ENCODE measurements at places on chromosomes 2 and 18.
A peak's percentile ranks its signal among the peaks of the same experiment; 100 is the strongest.

DNA sequence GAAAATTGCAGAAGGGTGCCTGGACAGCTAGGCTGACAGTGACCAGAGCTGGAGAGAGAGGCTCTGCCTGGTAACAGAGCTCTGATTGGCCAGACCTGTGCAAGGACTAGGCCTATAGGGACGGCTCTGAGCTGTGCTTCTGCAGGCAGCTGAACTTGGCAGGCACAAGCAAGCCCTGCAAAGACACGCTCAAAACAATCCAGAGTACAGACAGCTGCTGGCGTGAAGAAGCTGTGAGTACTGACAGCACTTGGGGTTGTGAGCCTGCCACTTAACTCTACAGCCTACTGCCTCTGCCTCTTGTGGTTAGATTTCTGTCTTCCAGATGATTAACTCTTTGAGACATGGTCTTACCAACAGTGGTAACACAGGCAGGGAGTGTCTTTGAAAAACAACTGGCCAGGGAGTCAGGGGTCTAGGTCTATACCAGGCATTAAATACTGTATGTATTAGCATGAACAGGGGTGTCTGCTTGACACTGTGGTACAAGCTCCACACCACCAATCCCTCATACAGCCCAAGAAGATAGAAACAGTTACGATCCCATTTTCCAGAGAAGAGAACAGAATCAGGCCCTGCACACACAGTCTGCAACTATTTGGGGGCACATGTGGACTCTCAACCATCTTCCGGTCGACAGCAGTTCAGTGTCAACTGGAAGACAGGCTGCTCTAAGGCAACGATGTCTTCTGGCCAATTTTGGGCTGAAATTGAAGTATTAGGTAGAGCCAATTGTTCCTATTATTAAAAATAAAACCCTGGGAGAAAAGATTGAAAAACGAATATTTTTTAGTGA is 568.4 kb downstream of the TNS1 start:
- peak; percentile 95 for DNase-seq

GRCh38 chr2:120945832-120946499 is 210.3 kb downstream of the GLI2 start:
- DNase-seq, result no peak

GRCh38 chr2:556485-556884 is 120.7 kb downstream of the TMEM18 start:
- no peak for DNase-seq

GRCh38 chr18:29361843-29362242 is 1184.9 kb upstream of the CDH2 start:
- DNase-seq, result no peak

GRCh38 chr2:233972941-233973575 is 55.9 kb downstream of the TRPM8 start:
- no peak for DNase-seq

- no peak for DNase-seq
Observed at GRCh38 chr2:72077702-72078169, 69.9 kb downstream of the CYP26B1 start.

DNA sequence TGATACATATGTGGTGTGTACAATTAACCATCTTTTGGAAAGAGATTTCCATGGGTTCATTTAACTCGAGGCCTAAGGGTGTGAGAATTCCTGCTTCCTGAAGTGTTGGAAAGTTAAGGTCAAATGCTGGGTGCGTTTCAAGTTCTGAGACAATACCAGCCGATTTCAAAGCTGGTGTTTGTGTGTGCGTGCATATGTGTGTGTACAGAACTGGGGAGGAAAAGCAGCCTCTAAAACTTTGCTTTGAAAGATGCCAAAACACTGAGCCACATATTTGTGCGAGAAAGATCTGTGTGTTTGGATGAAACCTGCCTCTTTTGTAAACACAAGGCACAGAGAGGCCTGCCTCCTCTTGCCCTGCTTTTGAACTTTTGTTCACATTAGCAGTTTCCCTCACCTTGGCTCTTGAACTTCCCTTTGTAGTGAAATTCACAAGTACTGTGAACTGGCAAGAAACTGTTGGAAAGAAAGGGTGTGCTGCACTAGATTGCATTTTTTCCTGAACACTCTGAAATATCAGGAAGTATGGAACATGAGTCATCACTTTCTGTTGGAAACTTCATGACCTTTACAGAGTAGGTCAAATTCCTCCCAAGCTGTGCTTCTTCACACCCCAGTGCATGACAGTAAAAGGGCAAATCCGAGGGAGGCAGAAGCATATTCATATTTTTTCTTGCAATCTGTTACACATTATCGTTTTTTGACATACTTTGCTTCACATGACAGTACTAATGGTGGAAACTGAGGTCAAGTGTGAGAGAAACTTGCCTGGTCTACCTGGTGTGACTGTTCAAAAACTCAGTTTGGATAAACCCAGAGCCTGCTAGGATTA is 20.0 kb upstream of the CAVIN2 start:
- peak; percentile 87 for DNase-seq

GRCh38 chr2:187541086-187542085 is 12.8 kb downstream of the TFPI start:
- peak; percentile 94 for DNase-seq

- DNase-seq, result no peak
Observed at GRCh38 chr2:188278388-188279092, 13.1 kb upstream of the GULP1 start.

- no peak for DNase-seq
Observed at GRCh38 chr2:11420190-11420589, 45.8 kb downstream of the E2F6 start.

DNA sequence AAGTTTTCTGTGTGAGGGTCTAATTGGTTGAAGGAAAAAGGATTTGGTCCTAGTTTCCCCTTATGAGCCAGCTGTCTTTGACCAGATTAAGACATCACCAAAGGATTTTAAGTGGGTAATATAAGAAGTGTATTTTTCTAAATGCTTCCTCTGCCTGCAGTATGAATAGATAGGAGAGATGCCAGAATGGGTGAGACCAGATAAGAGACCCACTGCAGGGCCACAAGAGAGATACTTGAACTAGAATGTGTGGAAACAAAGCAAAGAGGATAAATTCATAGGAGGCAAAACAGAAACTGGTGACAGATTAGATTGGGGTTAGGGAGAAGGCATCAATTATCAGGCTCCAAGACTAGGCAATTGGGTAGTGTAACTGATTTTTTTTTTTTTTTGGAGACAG is 1.1 kb upstream of the HDHD2 start:
- DNase-seq, result no peak

DNA sequence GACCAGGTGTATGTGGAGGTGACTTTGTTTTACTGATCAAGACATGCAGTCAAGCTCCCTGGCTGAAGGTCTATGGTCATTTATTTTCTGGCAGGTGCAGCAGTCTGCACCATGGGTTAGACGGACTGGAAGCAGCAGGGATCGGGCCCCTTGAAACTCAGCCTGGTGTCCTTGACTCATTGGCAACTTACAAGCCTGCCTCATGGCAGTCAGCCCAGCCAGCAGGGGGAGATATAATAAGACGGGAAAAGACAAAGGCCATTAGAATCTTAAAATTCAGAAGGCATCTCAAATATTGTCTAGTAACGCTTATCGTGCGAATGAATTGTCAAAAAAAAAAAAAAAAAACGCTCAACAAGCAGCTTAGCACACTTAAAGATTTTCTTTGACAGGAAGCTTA is 308.2 kb downstream of the EN1 start:
- DNase-seq, result peak; percentile 21

DNA sequence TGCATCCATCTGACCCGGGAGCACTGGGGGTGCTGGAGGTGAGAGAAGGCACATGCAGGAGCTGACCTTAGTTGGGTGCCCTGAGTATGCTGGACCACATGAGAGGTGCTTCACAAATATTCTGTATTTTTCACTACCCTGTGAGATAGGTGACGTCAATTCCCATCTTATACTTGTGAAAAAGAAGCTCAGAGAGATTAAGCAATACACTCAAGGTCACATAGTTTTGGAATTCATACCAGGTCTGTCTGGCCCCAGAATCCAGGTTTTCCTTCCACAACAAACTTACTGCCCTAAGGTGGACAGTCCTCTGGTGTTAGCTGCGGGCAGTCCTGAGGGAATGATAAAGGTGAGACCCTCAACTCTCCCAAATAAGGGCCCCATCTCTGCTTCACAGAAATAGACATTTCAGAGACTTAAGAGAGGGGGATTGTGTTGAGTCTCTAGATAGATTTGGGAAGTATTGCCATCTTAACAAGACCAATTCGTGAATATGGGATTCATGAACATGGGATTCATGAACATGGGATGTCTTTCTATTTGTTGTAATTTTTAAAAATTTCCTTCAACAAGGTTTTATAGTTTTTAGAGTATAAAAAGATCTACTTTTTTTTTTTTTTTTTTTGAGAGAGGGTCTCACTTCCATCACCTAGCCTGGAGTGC is 64.0 kb upstream of the SMAD7 start:
- no peak for DNase-seq

DNA sequence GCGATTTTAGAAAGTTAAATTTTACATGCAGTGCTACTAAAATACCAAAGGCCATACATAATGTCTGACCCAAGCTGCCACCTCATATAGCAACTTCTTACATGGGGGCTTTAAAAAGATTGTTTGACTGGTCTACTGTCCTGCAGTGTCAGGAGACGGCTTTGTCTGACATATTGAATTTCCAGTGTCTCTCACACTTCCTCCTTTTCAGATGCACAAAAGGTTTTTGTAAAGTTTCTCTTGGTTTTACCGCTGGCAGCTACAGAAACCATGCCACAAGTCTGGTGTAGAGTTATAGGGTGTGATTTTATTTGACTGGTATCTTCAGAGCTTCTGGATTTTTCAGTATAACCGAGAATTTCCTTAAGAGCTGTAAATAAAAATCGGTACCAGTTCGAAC is 1.1 kb upstream of the ASAP2 start:
- no peak for DNase-seq

- no peak for DNase-seq
Observed at GRCh38 chr18:48917579-48918517, 32.9 kb downstream of the SMAD7 start.

DNA sequence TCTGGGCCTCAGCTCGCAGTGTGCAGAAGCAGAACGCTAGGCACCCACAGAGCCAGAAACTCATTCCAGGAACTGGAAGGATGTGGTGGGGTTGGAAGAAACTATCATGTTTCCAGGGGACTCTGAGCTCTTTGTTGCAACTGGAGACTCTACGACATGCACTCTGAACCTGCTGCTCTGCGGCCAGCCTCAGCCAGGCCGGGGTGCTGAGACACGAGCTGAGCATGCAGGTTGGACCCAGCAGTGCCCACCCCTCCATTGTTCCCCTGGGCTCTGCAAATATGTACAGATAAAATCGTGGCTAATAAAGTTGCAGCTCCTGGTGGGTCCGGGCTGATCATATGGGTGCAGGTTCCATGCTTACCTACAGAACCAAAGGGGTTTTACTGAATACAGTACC is 37.6 kb upstream of the ARL4C start:
- no peak for DNase-seq

DNA sequence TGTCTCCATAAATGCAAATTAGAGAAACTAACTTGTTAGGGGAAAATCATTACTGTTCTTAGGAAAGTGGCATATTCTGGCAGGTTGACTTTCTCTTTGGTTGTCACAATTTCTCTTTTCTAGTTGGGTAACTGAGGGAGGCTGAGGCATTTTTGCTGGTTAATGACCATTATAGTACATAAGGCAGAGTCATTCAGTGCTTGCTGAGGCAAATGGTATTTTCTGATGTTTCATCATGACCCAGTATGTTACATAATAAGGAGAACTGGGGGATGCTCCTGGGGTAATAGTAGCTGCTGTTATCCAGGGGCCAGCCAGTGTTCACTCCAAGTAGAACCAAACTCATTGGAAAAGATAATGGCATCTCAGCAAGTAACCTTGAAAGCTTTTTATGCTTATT is 62.3 kb downstream of the ITGA6 start:
- DNase-seq, result peak; percentile 6

DNA sequence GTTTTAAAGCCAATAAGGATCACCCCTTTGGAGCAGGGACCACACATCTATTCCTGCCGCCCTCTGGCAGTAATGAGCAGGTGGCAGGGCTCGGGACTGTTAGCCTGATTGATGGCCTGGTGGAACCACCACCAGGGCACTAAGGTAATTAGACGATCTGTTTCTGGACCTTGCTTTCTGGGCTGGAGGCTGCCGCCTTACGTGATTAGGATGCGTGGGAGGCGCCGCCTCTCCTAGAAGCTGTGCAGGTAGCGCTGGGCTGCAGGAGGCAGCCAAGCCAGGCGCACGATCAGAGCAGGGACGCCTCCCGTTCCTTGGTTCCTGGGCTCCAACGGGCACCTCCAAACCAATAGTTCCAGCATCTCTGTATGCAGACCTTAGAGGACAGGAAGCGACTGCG is 242.6 kb upstream of the RAB12 start:
- no peak for DNase-seq

DNA sequence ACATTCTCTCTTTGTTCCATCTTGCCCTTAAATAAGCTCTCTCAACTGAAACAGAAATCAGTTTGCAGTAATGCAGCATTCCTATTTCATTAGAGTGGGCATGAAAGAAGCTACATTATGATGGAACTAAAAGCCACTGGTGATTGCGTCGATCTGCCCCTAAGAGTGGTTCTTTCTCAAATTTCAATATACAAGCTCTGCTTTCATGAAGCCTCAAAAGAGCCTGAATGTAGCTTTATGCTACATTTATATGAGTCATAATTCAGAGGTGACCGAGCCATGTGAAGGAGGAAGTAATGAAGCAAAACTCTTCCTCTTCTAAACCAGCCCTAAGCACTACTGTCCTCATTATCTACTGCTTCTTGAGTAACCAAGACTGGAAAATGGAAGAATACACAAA is 64.8 kb upstream of the CYTIP start:
- no peak for DNase-seq

- no peak for DNase-seq
Observed at GRCh38 chr2:164711766-164712138, 90.5 kb upstream of the GRB14 start.

DNA sequence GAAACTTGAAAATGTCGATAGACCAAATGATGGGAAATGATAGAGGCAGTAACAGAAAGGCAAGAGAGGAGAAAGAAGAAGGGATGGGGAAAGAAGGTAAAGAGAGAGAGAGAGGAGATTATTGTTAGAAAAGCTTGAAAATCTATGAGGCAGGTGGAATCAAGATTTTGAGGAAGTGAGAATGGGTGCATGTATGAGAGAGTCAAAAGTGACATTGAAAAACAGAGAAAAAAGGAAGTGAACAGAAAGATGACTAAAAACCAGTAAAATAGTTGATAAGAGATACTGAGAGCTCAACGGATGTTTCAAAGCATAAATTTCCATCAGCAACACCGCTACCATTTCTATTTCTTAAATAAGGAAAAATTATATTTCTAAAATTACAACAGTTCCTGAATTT is 327.4 kb upstream of the CWC22 start:
- DNase-seq, result no peak

Data from stromal cell of bone marrow (primary cell).